ENCODE measurements at places on chromosomes 1 and 21.

- DNase-seq: no peak
Observed at GRCh38 chr1:64163431-64163830, 40.0 kb upstream of the UBE2U start.

GRCh38 chr1:19885821-19886220, 3.6 kb downstream of the OTUD3 start:
- no peak for DNase-seq

DNA sequence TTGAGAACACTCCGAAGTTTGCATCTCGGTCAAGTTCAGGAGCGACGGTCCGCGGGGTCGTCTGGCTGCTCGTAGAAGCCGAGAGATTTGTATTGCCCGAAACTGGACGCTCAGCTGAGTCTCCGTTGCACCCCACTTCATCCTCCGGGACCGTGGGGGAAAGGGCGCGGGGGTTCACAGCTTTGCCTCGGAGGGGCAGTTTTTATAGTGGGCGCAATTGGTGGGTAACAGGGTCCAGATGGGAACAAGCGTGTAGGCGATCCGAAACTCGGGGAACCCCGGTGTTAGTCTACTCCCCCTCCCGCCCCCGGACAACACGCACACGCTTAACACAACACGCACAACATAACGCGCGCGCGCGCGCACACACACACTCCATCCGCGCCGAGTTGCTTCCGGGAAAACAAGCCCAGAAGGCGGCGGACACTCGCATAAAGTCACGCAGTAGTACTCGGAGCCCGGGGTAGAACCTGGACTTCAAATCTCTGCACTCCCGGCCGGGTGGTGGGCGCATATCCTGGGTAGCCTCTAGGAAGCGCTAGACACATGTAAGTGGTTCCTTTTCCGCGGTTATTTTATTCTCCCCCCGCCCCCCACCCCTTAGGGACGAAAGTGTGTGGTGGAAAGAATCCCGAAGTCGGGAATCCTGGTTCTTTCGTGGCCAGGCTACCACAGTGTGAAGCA, 1.1 kb upstream of the JUN start:
- peak; percentile 91 for DNase-seq

DNA sequence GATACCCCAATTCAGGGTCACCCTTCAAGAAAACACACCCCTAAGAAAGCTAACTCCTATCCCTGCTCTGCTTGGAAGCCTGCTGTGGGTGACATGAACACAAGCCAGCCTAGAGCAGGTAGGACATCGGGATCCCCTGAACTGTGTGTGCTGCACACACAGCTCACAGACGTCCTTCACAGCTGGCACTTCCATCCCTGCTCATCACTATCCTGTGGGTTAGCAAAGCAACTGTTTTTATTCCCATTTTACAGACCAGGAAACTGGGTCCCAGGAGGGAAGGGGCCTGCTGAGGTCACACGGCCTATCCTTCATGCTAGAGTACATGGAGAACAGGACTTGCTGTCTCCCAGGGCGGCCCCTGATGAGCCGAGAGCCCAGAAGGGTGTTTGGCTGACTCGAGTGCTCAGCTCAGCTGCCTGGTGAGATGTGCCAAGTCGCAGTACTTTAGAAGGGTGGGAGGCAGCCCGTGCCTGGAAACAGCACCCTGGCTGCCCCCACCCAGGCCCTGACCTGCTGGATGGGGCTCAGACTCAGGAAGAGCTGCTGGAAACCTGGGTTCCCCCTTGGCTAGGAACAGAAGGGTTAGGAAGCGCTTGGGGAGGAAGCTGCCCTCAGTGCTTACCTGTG, 28.3 kb upstream of the BTG2 start:
- DNase-seq: no peak

- no peak for DNase-seq
Observed at GRCh38 chr1:117871013-117871412, 58.4 kb downstream of the GDAP2 start.

- no peak for DNase-seq
Observed at GRCh38 chr1:220971221-220971620, 92.0 kb downstream of the HLX start.

DNA sequence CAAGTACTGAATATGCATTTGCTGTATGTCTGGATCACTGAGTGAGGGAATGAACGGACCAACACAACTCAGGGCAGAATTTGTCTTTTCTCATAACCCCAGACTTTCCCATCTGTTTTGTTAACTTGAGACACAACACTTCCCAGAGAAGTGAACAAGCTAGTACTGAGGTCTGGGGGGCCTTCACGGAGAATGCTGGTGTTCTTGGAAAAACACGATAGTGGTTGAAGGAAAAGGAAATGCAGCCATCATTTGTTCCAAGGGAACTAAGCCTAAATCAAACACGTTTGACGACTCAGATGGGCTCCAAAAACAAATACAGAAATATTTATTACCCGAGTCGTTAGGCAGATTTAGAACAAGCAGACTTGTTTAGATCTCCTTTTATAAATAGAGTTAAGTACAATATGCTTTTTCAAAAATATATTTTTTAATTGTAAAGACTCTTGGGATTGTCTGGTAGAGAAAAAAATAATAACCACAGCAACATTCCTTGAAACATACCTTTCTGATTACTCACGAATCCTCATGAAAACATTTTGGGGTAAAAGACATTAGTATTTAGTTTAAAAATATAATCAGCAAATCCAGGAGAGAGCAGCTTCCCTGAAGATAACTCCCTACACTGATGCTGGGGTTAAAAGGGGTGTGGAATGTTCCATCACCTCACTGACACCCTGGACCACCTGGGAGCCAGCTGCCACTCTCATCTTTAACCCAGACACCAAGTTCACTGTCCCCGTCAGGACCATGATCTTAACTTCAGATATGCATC, 427.7 kb upstream of the RUNX1 start:
- peak; percentile 38 for DNase-seq

DNA sequence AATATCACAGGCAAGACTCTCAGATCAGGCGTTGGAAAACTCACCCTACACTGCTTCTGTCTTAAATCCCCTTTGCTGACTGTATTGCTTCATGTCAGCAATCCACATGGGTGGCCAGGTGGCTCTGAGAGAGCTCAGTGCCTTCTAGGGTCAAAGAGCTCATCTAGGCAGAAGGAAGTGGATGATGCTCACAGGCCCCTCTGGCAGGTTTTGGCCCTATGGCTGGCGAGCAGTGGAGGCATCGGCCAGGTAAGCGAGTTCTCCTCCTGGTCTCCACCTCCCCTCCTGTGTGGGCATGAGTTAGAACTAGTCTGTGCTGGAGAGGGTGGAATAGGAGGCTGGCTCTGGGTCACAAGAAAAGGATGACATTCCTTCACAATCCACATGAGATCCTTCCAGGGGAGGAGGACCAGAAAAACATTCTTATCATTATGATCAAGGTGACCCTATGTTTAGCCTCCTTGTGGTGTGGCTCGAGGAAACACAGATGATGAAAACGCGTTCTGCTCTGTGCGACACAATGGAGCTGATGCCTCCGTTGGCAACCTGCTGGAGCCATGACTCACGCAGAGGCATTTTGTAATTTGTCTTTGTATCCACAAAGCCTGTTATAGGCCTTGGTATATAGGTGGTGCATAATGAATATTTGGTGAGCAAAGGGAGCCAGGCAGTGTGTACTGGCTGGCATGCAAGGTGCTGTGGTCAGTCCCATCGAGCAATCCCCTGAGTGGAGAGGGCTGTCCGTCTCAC, 264.6 kb upstream of the RAB4A start:
- no peak for DNase-seq

GRCh38 chr1:75672528-75673393, 51.7 kb upstream of the ACADM start:
- DNase-seq: peak; percentile 10

DNA sequence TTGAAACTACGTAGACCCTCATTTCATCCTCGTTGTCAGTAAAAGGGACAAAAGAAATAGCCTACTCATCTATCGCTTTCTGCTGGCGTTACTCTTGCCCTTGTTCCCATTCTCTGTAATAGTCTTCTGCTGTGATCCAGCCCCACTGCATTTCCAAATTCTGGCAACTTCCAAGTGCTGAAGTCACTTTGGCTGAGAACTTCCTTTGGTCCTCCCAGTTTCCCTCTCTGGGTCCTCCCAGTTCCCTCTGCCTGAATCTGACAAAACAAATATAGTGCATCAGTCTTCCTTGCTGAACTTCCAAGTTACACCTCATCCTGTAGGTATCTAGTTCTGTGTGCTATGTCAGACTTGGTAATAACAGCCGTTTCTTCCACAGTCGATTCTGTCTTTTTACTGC, 47.0 kb upstream of the PLA2G4A start:
- no peak for DNase-seq

DNA sequence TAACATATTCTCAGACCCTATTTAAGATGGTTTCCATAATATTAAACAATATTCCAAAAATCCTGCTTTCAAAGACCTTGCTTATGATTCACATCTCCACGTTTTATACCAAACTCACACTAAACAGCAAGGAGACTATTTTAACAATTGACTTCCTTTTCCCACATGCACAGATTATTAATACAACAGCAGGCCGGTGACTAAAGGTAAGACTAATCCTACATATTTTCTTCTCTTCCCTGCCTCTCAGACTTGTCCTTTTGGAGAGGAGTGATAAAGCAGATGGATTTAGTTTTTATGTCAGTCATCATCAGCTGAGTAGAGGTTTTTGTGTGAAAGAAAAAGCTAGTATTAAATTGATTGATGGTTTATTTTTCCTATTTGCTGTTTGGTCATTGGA, 400.6 kb downstream of the NTNG1 start:
- no peak for DNase-seq

DNA sequence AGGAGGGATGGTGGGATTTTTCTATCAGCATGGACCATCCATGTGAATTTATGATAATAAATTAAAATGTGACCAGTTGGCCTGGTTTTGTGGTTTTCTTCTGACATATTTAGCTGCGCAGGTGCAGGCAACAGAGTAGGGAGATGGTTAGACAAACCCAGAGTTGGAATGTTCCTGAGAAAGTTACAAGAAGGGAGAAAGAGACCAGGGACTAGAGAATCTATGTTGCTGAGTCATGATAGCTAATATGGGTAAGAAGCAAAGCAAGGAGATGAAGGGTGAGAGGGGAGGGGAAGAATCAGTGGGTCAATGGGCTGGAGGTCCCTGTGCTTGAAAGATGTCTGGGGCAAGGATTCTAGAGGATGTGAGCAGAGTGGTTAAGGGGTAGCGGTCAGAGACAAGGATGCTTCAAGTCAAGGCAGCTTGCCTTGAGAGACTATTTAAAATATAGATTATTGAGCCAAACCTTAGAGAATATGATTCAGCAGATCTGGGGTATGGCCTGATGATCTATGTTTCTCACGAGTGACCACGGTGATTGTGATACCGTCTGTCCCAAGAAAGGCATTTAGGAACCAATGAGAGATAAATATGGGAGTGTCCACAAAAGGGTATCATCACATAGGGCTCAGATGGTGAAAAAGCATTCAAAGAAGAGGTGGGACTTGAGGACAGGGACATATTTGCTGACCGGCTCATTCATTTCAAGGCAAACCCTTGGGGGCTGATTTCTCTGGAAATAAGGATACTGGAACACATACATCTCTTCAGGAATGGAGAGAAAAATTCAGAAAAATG, 219.7 kb upstream of the PLD5 start:
- DNase-seq: peak; percentile 42

GRCh38 chr1:25568090-25568833, 24.9 kb downstream of the LDLRAP1 start:
- peak; percentile 66 for DNase-seq

- DNase-seq: peak; percentile 30
Observed at GRCh38 chr1:17055801-17056200, 2.0 kb upstream of the SDHB start.

DNA sequence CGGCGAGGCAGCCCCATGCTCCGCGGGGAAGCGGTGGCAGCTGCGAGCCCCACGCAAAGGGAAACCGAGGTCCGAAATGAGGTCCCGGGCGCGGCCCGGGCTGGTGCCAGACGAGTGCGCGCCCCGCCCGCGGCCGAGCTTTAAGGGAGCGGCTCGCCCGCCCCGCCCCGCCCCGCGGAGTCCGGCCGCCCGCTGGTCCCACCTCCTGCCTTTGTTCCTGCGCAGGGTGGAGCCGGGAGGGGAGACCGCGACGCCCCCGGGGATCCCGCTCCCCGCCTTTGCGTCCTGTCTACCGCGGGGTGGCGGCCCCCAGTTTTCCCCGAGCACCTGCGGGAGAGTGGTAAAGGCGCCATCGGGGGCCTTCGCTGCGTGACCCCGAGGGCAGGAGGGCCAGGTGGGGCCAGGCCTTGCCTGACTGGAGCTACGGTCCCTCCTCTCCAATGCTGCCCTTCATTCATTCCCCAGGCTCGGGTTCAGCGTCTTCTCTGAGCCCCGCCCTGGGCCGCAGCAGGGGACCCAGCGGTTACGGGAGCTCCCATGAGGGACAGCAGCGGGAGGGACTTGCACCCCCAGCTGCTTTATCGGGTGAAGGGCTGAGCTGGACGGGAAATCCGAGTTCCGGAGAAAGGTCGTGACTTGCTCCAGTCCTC, at the start of gene HES2:
Gene HES2 (minus strand): TSS at position 116 of the 650 bp plus-strand sequence. CDS start 99 bp downstream, at position 17.
- no peak for DNase-seq

GRCh38 chr1:24932284-24932683, 2.2 kb upstream of the RUNX3 start:
- DNase-seq: no peak

DNA sequence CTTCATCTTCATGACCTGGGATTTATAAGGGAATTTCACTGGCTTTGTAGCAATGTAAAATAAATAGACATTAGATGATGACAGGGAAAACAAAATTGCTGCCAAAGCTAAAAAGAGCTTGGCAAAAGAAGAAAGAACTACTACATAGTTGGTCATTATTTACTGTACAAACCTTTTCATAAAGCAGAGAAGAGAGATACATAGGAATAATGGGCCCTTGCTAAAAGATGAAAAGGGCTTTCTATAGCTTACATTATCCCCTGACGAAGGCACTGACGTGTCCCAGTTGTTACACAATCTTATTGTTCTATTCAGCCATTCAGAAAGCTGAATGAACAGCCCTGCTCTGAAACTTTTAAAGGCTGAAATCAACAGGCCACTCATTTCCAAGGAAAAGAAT, 57.1 kb downstream of the ZC3H11B start:
- DNase-seq: no peak

- DNase-seq: peak; percentile 79
Observed at GRCh38 chr1:17538428-17539117, 925 bp upstream of the ARHGEF10L start.

- DNase-seq: no peak
Observed at GRCh38 chr1:230589951-230590350, 52.3 kb upstream of the COG2 start.

DNA sequence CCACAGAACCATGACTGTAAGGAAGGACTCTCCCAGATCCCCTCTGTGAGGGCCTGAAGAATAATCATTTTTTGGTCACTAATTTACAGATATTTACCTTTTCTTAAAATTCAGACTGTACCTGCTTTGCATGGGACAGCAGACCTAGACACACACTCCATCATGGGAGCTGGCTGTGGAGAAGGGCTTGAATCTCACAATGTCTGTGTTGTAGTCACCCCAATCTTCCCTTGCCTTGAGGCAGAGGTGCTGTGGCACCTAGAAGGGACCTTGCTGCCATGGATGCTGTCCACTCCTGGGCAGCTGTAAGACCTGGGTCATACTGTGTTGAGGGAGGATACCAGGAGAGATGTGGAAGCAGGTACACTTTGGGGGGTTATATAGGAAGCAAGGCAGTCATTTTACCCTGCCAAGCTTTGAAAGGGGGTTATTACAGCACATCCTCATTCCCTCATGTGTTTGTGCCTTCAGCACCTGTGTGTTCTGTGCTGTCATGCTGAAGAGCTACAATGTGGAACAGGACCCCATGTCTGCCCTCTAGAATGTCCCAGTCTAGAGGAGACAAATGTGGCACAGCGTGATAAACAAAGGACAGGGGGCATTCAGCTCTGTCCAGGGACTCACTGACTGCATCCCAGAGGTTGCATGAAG, 27.1 kb downstream of the TRAF5 start:
- DNase-seq: no peak
